Activated naive CD4-positive, alpha-beta T cell (primary cell): ENCODE measurements at places on chromosomes 12 and 14.

GRCh38 chr12:100251917-100252316, 15.0 kb downstream of the DEPDC4 start:
- no peak for DNase-seq

- DNase-seq, result no peak
These were observed 233.6 kb downstream of the MED13L start for GRCh38 chr12:116043659-116044535.

- DNase-seq, result no peak
These were observed 9.2 kb upstream of the ALDH2 start for GRCh38 chr12:111757361-111758119.

GRCh38 chr12:104643093-104643818, 186.5 kb downstream of the CHST11 start:
- DNase-seq, result no peak

DNA sequence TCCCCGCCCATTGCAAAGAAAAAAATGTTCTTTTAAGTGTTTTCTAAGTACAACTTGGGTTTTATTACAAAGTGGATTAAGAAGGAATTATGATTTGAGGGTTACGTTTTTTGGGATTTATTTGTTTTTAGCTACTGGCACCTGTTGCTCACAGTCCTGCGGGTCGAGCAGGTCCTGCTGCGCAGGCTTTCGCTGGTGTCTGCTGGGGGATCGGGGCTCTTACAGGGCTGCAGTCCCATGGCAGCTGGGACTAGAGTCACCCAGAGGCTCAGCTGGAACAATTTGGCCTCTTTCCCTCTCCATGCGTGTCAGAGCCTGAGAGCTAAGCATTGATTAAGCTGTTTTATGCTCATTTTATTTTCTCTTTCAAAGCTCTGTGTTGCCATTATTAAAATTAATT, 55.6 kb upstream of the DYNC1H1 start:
- DNase-seq, result no peak

GRCh38 chr14:23145794-23146350, 26.8 kb upstream of the CEBPE start:
- DNase-seq, result no peak

DNA sequence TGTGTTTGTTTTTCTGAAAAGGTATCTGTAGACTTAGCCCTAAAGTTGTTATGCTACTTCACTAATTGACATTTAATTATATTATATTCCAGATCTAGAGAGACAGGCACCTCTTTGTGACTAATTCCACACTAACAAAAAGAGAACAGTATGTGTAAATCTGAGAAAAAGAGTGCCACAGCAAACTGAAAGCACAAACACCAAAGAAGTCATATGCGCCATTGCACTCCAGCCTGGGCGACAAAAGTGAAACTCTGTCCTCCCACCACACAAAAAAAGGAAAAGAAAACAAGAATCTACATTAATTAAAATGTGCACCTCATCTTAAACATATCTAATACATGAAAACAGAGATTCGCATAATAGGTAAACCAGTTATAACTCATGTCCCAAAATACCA, 4.4 kb upstream of the CSRNP2 start:
- no peak for DNase-seq

DNA sequence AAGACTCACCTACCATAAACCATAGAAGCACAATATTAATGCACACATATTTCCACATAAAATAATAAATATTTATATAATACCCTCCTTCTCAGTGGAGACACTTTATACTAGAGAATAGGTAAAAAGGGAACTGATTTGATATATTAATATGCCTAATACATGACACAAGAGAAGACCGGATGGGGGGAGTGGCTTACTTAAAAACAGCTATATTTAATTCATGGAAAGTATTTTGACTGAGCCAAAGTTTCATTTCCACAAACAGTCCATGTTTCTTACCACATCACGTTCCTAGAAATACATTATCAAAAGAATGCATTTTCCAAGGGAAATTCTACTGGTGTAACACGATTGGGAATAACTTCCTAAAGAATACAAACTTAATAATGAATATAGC, 63.4 kb downstream of the ITPR2 start:
- no peak for DNase-seq

DNA sequence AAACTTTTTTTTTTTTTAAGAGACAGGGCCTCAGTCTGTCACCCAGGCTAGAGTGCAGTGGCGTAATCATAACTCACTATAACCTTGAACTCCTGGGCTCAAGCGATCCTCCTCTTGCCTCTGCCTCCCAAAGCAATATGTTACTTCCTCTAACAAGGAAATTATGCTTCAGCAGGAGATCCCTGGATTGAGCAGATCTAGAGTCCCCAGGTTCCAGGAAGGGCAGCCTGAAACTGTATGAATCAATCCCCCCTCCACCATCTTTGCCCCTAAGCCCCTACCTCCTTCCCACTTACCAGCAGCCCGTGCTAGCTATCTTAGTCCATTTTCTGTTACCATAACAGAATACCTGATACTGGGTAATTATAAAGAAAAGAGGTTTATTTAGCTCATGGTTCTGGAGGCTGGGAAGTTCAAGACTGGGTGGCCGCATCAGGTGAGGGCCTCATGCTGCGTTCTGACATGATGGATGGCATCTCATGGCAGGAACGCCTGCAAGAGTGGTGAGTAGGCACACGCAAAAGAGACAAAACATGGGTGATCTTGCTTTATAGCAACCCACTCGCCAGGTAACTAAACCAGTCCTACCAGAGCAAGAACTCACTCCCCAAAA, 5.0 kb downstream of the TAMALIN start:
- no peak for DNase-seq

GRCh38 chr14:67487937-67488893, at the start of gene TMEM229B:
TSS of gene TMEM229B (minus strand) at chr14:67488721. CDS start at chr14:67473923, 14,798 bp downstream.
- peak; percentile 16 for DNase-seq

GRCh38 chr14:106670011-106670410, 1143.6 kb downstream of the TMEM121 start:
- no peak for DNase-seq

DNA sequence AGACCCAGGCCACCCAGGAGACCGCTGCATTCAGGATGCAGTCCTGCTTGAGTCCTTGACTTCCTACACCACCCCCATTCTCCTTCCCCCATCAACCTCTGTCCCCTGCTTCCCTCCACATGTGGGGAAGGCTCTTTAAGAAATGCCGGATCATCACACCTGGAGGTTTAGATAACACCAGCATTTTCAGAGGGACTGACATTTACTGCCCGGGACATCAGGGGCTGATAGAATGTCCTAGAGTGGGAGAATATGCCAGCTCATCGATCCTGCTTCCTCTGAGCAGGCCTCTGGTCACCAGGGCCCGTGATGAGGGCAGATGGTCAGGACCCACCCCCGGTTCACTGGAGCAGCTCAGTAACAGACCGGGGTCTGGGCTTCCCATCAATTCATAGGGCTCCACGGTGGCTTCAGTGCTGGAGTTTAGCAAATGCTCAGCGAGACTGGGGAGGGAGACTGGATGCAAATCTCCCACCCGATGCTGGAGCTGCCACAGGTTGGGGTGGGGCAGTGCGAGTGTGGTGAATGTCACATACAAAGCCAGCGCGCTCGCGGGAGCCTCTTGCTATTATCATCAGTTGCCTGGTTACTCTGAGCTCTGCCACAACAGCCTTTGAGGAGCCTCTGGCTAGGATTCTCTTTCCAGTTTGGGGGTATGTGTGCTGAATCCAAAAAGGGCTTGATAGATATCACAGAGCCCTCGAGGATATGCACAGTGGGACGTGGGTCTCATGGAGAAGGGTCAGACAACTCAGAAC, 111.6 kb downstream of the RBM19 start:
- no peak for DNase-seq

GRCh38 chr12:101697197-101697929, at the start of gene CHPT1:
TSS of gene CHPT1 (plus strand) at chr12:101697640. CDS start at chr12:101697862, 222 bp downstream.
- peak; percentile 38 for DNase-seq

DNA sequence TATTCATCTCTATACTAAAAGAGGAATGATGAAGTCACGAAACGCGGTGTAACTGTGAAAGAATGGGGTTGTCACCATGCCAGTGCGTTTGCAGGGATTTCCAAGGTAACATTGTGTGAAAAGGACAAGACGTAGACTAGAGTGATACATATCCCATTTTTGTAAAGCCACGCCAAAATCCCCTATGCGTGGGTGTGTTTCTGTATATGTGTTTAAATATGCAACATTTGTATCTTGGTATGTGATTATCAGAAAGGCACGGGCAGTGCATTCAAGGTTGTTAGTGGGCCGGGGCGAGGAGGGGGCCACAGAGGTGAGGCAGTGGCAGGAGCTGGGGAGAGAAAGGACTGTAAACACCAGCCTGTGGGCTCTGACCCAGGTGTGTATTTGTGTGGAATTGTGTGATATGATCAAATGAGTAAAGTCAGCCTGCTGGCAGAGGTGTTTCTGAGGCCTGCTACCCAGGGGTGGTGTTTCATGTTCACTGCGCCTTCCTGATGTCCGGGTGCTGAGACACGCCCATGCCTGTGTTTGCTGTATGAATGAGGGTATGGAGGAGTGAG, 137.8 kb downstream of the ADGRD1 start:
- DNase-seq, result no peak

- no peak for DNase-seq
These were observed 26.3 kb downstream of the FLRT2 start for GRCh38 chr14:85556267-85556666.

- no peak for DNase-seq
These were observed 158.6 kb upstream of the SLC38A2 start for GRCh38 chr12:46531059-46531785.

GRCh38 chr14:58150243-58150805, 1.7 kb downstream of the ARMH4 start:
- DNase-seq, result no peak

GRCh38 chr12:131773582-131774221, 54.5 kb upstream of the MMP17 start:
- no peak for DNase-seq

GRCh38 chr14:35374263-35374712, 30.3 kb downstream of the NFKBIA start:
- DNase-seq, result no peak

DNA sequence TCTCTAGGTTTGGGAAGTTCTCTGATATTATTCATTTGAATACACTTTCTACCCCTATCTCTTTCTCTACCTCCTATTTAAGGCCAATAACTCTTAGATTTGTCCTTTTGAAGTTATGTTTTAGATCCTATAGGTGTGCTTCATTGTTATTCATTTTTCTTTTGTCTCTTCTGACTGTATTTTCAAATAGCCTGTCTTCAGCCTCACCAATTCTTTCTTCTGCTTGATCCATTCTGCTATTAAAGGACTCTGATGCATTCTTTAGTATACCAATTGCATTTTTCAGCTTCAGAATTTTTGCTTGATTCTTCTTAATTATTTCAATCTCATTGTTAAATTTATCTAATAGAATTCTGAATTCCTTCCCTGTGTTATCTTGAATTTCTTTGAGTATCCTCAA, 199.2 kb downstream of the CRADD start:
- no peak for DNase-seq

GRCh38 chr14:92668276-92668973, 80.0 kb downstream of the LGMN start:
- no peak for DNase-seq

DNA sequence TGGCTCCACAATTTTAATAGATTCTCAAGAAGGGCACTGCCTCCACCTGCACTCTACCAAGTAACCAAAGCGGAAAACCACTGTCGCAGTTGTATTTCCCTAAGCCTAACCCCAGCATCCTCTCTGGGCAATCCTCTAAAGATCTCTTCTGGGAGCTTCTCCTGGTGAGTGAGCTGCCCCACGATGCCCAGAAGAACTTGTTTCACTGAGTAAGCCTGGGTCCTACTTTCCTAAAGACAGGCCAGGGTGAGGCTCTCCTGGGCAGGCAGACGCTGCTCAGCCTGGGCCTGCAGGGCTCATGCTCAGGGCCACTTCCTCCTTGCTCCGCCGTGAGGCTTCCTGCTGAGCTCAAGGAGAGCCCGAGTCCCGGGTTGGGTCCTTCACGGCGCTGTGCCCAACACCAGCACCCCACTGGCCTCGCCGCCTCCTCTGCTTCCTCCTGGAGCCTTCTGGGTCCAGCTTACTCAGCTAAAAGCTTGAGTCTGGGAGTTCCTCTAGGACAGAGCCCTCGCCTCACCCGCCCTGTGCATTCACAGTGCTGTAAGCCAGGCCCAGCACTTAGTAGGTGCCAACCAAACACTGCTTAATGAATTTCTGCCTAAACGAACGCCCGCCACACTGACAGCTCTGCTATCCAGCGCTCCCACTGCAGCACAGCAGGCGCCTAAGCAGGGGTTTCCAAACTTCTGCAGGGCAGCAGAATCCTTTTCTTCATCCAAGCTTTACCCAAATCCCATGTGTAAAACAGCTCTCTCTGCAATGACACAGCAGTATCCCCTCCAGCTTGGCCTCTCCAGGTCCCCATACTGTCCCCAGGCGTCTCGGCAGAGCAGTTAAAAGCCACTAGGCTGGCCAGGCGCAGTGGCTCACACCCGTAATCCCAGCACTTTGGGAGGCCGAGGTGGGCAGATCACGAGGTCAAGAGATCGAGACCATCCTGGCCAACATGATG, 5.7 kb downstream of the RAB35 start:
- no peak for DNase-seq

DNA sequence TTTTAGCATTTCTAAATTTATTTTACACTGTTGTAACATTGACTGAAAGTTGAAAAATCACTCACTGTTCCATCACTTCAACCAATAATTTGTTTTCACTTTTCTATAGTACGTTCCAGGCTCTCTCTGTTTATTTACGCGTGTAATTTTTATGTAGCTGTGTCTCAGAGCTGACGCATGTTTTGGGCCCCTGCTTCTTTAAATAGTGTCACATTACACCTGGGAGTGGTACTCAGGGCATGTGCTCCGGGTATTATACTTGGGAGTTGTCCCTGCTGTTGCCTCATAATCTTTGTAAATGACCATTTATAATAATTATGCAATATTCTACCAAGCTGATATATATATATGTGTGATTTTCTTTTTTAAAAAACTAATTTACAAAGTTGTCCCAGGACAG, 132.8 kb upstream of the CPM start:
- DNase-seq, result no peak

GRCh38 chr14:22509036-22509709, 79.9 kb downstream of the DAD1 start:
- no peak for DNase-seq
